Aorta (tissue), 5 donors: ENCODE measurements at places on chromosomes 2 and 18. TPM values are rescaled to one million over a fixed set of nuclear protein-coding genes. Genes with fewer than 3 reads are reported as not detected.

- H3K36me3 ChIP-seq = no peaks in the 10 kb centered on the region
- no peak overlapping the region for H3K4me3 ChIP-seq
- H3K4me1 ChIP-seq = no peaks in the 10 kb centered on the region
- peak overlapping the region; percentile 6 for H3K27ac ChIP-seq
- no peak for DNase-seq
- no peaks in the 10 kb centered on the region for H3K27me3 ChIP-seq
Observed at GRCh38 chr18:23281626-23282436, 146.5 kb downstream of the CABLES1 start.

- no peak overlapping the region for H3K27ac ChIP-seq
- H3K4me3 ChIP-seq = no peak overlapping the region
- H3K27me3 ChIP-seq = no peaks in the 10 kb centered on the region
- H3K36me3 ChIP-seq = no peaks in the 10 kb centered on the region
Observed at GRCh38 chr2:38765149-38765548, 12.9 kb upstream of the GEMIN6 start.

DNA sequence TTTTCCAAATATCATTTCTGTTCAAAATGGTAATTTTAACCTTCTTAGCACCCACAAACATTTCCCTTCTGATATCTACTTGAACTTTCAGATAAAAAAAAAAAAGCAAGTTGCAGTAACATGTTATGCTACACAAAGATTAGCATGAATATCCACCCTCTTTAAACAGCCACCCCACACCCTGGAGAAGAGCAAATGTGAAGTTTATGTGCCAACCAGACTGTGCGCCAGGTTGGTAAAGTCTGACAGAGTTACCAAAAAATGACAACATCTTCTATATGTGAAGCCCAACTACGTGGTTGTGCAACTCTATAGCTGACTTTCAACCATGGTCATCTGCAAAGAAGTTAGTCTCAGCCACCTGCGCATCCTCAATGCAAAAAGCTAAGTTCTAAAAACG is 62.6 kb downstream of the BCL11A start:
- H3K4me3 ChIP-seq = no peak overlapping the region
- no peak for DNase-seq
- no peak overlapping the region for H3K27ac ChIP-seq
- H3K27me3 ChIP-seq = no peaks in the 10 kb centered on the region
- H3K4me1 ChIP-seq = no peaks in the 10 kb centered on the region
- H3K36me3 ChIP-seq = no peaks in the 10 kb centered on the region

- H3K4me1 ChIP-seq = peaks cover 8% of the 10 kb centered on the region
- no peaks in the 10 kb centered on the region for H3K36me3 ChIP-seq
- no peak for DNase-seq
- H3K27me3 ChIP-seq = no peaks in the 10 kb centered on the region
- H3K27ac ChIP-seq = no peak overlapping the region
- H3K4me3 ChIP-seq = no peak overlapping the region
Observed at GRCh38 chr2:222998459-222998858, 53.5 kb upstream of the KCNE4 start.

NT5C1B gene
- not detected for total RNA-seq

- H3K4me3 ChIP-seq = no peak overlapping the region
- no peaks in the 10 kb centered on the region for H3K27me3 ChIP-seq
- DNase-seq = no peak
- no peaks in the 10 kb centered on the region for H3K4me1 ChIP-seq
- H3K27ac ChIP-seq = no peak overlapping the region
- H3K36me3 ChIP-seq = no peaks in the 10 kb centered on the region
Observed at GRCh38 chr2:195662138-195662537, 5.1 kb downstream of the SLC39A10 start.

EML6 gene
- 2.7 TPM for total RNA-seq

SLC9A4 gene
- total RNA-seq = 0.15 TPM
